ENCODE measurements at places on chromosomes 7 and 10. TPM values are rescaled to one million over a fixed set of nuclear protein-coding genes. Genes with fewer than 3 reads are reported as not detected.

EPHB4 gene
- 148 TPM for total RNA-seq

OR2A12 gene
- total RNA-seq: not detected

OPN4 gene
- not detected for total RNA-seq

PNLIPRP3 gene
- not detected for total RNA-seq

ADIRF gene
- 15.3 TPM for total RNA-seq

INMT gene
- not detected for total RNA-seq
